RPMI7951 (cell line): ENCODE measurements at places on chromosomes 16 and 17. TPM values are rescaled to one million over a fixed set of nuclear protein-coding genes. Genes with fewer than 3 reads are reported as not detected.

Gene HEATR9
- not detected in 2 replicates for total RNA-seq

Gene SDR42E1
- 1.6 and 1.8 TPM in 2 replicates for total RNA-seq

DNA sequence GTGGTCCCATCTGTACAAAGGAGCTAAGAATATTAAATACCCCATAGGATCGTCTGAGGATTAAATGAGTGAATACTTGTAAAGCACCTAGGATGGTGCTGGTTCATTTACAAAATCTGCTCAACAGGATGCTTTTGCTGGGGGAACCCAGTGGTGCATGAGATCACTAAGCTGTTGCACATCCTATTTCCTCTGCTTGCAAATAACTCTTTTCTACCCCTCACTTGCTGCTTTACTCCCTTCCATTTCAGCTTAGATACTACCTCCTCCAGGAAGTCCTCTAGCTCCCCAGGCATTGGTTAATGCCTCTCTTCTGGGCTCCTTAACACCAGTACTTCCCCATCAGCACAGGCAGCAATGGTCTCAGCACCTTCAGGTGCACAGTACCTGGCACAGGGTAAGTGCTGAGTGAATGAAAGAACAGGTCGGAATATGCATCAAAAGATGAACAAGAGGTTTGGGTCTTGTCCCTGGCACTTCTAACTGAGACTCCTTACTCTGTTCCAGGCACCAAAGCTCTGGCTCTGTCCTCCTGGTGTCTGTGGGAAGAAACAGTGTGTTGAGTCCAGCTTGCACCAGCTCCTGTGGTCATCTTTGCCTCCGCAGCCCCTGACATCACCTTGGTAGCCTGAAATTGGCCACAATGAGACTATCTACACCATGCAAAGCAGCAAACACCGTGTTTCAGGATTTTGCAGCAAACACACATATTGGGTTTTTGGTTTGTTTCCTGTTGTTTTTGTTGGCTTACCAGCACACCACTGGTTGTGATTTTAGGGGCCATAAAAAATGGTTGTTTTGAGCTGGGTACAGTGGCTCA is 24.1 kb upstream of the IL21R start:
- DNase-seq = no peak

DNA sequence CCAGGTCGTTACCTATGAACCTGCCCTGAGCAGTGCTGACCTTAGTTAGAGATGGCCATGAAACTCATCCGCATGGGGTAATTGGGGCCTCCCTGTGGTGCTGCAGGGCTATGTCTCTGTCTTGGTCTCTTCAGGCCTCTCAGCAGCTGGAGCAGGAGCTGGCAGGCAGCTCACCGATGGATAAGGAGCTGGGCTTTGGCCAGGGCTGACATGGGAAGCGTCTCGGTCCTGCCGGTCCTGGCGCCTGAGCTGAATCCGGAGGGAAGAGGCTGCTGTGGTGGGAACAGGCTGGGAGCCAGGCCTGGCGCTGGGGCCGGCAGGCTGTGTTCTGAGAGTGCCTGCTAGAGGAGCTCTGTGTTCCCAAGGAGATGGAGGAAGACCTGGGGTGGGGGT is 10.1 kb downstream of the IL32 start:
- DNase-seq = no peak

- no peak for DNase-seq
These were observed 8.2 kb upstream of the CDYL2 start for GRCh38 chr16:80812593-80812992.

DNA sequence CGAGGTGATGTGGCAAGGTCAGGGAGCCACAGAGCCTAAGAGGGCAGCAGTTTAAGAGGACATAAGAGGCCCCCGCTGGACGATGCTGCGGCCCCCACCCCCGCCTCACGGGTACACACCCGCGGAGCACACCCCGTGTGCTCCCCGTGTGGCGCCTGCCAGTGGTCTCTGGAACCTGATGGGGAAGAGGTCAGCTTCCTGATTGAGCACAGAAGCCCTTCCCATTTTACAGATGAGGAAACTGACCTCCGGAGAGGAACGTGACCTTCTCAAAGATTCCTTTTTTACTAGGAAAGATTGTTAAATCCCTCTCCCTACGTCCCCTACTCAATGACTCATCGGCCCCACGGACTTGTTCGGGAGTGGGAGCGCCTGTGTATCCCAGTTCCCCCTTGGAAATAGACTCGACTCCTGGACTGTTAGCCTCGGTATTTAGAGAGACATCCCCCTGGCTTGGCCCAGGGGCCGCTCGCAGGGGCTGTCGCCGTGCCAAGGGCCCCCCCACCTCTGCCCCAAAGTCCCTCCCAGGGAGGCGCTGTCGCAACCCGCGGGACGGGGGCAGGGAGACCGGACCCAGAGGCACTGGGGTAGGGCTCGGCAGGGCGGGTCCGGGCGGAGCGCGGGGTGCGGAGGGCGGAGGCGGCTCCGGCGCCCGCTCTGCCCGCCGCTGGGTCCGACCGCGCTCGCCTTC is at the start of gene ABCC3:
TSS of gene ABCC3 (plus strand) at position 658 of the 691 bp plus-strand sequence. CDS start 56 bp downstream, outside the sequence.
- DNase-seq = peak; percentile 58
